ENCODE measurements at places on chromosomes 7 and 10. TPM values are rescaled to one million over a fixed set of nuclear protein-coding genes. Genes with fewer than 3 reads are reported as not detected.

- no peak for DNase-seq
Observed at GRCh38 chr10:64976150-64976549, 1454.9 kb downstream of the REEP3 start.

GRCh38 chr7:132579260-132579899 is 3.1 kb upstream of the PLXNA4 start:
- DNase-seq = no peak

DNA sequence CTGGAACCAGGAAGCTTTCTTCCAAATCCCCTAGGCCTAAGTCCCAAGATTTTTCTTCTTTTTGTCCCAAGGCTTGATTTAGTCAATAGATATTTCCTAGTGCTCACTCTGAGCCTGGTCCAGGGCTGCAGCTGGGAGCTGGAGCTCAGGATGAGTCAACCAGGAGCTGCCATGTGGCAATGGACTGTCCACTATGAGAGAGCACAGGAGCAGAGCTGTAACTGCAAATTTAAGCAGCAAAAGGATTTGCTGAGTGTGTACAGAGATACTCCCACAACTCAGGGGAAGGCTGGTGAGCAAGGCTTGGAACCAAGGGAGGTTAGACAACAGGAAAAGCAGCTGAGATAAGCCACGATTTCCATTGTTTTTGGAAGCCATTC is 92.1 kb upstream of the CXCL12 start:
- DNase-seq = no peak

DNA sequence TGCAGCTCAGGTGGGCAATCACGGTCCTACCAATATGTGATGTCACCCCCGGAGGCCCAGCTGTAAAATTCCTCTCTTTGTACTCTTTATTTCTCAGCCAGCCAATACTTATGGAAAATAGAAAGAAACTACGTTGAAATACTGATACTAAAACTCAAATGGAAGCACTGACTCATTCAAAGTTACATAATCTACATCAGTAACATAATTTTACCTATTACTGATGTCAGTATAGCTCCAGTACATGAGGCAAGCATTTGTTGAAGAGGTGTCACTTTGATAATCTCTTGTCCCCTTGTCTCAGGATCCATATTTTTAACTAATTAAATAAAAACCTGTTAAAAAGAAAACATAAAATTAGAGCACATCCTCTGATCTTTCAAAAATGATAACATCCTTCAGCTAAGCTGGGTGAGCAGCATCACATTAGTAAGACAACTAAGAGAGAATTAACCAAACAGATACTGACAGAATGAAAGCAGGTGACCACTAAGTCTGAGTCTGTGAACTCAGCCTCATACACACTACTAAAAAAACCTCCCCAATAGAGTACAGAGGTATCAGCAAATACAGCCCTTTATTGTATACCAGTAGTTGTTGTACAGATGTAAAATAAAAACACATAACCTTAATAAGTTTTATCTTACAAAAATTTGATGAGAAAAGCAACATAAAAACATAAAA is 17.6 kb downstream of the SLC25A40 start:
- no peak for DNase-seq

DNA sequence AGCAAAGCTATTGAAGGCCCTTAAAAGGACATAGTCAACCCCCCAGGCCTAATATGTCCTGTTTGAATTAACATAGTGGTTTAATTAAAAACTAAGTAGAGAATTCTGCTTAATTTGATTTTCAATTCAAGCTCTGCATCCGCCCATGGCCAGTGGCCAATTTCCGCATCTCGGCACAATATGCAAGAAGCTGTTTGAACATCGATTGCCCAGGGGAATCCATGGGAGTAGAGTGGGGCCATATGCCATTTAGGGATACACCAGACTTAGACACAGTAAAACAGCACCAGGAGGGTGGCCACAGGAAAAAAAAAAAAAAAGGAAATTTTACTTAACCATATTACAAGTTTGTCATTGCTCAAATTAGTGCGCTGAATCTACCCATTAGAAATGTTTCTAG is 100.4 kb downstream of the LMBR1 start:
- DNase-seq = no peak

DNA sequence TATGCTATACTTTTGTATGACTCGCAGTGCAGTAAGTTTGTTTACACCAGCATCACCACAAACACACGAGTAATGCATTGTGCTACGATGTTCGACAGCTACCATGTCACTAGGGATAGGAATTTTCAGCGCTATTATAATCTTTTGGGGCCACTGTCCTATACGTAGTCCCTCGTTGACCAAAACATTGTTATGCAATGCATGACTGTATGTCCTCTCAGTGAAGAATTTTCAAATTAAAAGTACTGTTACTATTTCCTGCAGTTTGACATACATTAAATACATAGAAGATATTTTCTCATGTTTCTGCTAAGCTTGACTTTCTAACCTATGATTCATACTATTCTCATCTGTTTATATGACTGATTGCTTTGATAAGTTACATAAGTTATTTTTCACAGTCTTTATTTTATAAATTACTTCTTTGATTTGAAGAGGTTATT is 203.6 kb downstream of the VTI1A start:
- DNase-seq = no peak

DNA sequence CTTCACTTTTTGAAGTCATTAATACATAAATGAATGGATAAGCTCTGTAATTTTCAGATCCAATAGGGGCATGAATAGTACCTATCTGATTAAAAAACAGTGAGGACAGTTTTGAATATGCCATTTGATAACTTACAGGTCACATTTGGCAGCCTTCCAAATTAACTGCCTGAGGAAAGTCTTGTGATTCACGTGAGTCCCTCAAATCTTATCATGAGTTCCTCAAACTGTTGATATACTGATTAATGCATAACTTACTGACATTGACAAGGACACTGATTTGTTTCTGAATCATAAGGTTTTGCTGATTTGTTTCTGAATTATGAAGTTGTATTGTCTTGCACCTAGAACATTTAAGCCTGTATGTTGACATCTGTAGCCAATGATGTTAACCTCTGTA is 55.1 kb downstream of the ANKMY2 start:
- no peak for DNase-seq

- no peak for DNase-seq
Observed at GRCh38 chr7:133688483-133689239, 435.8 kb downstream of the EXOC4 start.

DNA sequence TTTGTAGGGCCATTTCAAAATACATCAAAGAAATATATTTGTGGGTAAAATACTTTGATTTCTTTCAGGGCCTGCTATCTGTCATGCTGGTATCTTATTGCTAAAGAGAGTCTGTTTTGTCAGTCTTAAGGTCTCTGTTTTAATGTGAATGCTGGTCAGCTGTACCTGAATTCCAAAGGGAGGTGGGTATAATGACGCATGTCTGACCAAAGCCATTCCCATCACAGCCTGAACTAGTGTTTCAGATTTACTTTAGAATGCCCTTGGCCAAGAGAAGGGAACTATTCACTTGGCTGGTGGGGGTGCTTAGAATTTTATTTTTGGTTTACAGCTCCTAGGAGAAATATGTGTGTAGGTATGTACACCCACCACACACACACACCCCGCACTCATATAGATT is 30.6 kb upstream of the MYL10 start:
- no peak for DNase-seq

DNA sequence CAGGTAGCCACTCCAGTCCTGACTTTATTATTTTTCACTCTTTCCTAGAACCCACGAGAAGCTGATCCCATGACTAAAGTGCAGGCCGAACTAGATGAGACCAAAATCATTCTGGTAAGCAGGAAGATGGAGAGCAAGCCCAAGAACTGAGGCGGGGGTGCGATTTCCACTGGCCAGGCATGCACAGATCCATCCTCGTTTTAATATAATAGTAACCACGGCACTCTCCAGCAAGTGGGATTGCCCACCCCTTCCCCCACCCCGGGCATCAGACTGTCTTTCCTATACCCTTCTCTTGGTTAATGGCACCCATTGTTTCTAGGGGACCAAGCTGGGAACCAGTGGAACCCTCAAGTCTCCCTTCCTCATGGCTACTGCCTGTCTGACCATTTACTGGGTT is 7.3 kb downstream of the YKT6 start:
- no peak for DNase-seq

DNA sequence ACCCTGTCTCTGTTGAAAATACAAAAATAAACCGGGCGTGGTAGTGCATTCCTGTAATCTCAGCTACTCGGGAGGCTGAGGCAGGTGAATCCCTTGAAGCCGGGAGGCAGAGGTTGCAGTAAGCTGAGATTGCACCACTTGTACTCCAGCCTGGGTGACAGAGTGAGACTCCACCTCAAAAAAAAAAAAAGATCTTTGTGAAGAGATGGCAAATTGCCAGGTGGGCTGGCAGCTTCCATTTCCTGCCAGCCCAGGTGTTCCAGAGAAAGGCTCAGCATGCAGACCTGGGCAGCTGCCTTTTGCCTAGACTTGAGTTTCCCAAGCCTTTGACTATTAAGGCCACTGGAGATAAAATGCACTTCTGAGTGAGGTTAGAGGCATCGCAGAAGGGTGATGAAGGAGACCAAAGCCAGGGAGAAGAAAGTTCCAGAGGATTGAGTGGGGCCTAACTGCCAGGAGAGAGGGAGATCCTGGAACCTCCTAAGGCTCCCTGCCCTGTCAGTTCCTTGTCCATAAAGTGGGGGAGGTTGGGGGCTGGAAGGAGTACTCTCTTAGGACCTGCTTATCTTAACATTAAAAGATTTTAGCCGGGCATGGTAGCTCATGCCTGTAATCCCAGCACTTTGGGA is 10.0 kb upstream of the DDIT4 start:
- DNase-seq = no peak

- DNase-seq = no peak
Observed at GRCh38 chr7:32242436-32242835, 172.2 kb upstream of the PDE1C start.

DNA sequence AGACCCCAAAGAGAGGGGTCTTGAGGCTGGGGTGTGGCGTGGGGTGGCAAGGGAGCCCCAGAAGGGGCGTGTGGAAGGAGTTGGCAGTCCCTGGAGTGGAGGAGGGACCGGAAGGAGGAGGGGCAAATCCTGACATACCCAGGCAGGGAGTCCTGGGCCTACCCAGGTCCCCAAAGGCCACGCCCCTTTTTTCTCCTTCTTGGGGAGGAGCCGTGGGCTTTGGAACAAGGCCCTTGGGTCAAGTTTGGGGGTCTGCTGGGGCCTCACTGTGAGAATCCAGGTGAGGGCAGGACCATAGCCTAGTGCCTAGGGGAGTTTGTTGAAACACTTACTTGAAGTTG is 1.2 kb upstream of the SMARCD3 start:
- no peak for DNase-seq

Gene MSMB
- total RNA-seq = not detected

Gene GPR85
- not detected for total RNA-seq

Gene CNNM1
- 0.58 TPM for total RNA-seq

Gene PRR15
- total RNA-seq = 0.11 TPM

Gene NOS3
- 5.3 TPM for total RNA-seq

Gene TAS2R41
- not detected for total RNA-seq

Gene ZC3HAV1
- total RNA-seq = 93.0 TPM

Gene LRRC61
- 26.1 TPM for total RNA-seq

Gene EGFR
- total RNA-seq = 0.26 TPM
